Stimulated activated CD8-positive, alpha-beta memory T cell treated with anti-CD3 and anti-CD28 coated beads, Interleukin-2, amount 100 ng/mL, for 1 hour (primary cell): ENCODE measurements at places on chromosomes 7 and 10.

- no peak for DNase-seq
Measured at GRCh38 chr7:115910541-115911164, 119.9 kb downstream of the TFEC start.

GRCh38 chr10:33355274-33355673 lies 20.8 kb upstream of the NRP1 start:
- no peak for DNase-seq

- DNase-seq, result no peak
Measured at GRCh38 chr10:129028451-129028850, 438.6 kb upstream of the MGMT start.

DNA sequence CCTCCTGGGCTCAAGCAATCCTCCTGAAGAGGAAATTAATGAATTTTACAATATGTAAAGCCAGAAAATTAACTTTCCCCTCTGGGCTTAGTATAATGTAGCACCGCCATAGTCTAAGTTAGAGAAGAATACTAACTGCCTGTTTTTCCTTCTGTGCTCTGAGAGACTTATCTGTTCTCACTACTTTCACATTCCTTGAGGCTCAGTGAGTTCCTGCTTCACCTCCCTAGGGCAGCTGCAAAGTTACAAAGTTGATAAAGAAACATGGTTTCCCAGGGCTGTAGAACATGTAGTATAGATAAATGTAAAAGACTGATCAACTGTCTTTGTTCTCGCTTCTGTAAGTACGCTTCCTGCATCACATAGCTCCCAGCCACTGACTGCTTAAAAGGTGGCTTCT lies 16.0 kb upstream of the OLAH start:
- no peak for DNase-seq

GRCh38 chr10:70354556-70354955 lies 27.9 kb downstream of the LRRC20 start:
- DNase-seq, result no peak
